ENCODE measurements at places on chromosomes 12 and 14.

DNA sequence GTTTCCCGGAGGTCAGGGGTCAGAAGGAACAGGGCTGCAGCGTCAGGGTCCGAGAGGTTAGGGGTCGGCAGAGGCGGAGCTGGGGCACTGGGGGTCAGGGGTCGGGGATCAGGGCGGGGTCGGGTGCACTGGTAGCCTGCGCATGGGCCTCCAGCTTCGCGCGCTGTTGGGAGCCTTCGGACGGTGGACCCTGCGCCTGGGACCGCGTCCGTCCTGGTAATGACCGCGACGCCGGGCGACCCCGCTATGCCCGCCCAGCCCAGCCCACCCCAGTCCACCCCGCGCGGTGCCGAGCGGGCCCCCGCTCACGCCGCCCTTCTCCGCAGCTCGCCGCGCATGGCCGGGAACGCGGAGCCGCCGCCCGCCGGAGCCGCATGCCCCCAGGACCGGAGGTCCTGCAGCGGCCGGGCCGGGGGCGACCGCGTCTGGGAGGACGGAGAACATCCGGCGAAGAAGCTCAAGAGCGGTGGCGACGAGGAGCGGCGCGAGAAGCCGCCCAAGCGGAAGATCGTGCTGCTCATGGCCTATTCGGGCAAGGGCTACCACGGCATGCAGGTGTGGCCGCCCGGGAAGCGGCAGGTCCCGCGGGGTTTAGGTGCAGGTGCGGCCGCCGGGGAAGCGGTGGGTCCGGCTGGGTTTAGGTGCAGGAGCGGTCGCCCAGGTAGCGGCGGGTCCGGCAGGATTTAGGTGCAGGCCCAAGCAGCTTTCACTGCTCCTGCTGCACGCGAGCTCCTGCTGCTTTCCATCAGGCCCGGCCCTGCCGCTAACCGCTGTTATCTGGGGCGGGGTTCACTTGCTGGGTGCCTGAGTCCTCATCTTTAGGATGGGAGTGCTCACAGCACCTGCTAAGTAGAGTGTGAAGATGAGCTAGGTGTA, 743 bp downstream of the PUS1 start:
- no peak for DNase-seq

GRCh38 chr12:27332714-27333402, at the start of gene BMAL2:
Gene BMAL2, plus strand, starts transcription at chr12:27332836. Its CDS starts 237 bp downstream, at chr12:27333073.
- no peak for DNase-seq

DNA sequence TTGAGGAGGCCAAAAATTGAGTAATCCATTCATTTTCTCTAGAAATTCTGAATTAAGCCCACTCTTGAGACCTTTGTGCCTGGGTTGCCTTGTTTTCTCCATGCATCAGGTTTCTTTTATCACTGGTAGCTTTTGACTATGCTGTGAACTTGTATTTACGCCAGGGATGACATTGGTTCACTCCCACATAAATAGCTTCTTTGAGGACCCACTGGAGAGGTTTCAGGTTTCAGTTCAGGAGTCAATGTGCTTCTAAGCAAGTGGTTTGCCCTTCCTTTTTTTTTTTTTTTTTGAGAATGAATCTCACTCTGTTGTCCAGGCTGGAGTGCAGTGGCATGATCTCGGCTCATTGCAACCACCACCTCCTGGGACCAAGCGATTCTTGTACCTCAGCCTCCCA, 10.2 kb upstream of the SLC17A8 start:
- no peak for DNase-seq

- DNase-seq, result no peak
These were observed 6.7 kb downstream of the BTBD6 start for GRCh38 chr14:105255021-105255507.

- no peak for DNase-seq
These were observed 483.6 kb upstream of the RGS6 start for GRCh38 chr14:71448431-71449315.

GRCh38 chr12:94380507-94380906, 79.2 kb downstream of the CEP83 start:
- DNase-seq, result no peak

DNA sequence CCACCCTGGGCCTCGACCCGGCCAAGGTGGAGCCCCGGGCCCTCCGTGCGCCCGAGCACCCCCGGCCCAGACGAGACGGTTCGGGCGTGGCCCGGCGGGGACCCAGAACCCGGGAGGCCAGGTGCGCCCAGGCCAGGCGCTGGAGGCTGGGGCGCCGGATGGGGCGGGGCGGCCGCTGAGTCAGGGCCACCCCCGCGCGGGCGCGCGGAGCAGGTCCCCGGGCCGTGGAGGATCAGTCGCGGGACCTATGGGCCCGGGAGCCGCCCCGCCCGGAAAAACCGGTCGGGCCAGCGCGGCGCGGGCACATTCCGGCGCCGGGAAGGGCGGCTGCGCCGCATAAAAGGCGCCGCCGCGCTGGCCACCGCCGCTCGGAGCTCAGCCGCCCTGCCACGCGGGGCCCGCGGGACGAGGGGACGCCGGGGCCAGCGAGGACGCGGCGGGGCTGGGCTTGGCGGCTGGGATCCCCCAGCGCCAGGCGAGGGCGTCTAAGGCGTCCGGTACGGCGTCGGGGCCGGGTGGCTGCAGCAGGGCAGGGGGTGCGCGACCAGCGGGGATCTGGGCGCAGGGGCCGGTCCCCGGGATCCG, 21.5 kb upstream of the KIF26A start:
- no peak for DNase-seq

GRCh38 chr12:29157486-29157946, 8.4 kb downstream of the FAR2 start:
- no peak for DNase-seq

DNA sequence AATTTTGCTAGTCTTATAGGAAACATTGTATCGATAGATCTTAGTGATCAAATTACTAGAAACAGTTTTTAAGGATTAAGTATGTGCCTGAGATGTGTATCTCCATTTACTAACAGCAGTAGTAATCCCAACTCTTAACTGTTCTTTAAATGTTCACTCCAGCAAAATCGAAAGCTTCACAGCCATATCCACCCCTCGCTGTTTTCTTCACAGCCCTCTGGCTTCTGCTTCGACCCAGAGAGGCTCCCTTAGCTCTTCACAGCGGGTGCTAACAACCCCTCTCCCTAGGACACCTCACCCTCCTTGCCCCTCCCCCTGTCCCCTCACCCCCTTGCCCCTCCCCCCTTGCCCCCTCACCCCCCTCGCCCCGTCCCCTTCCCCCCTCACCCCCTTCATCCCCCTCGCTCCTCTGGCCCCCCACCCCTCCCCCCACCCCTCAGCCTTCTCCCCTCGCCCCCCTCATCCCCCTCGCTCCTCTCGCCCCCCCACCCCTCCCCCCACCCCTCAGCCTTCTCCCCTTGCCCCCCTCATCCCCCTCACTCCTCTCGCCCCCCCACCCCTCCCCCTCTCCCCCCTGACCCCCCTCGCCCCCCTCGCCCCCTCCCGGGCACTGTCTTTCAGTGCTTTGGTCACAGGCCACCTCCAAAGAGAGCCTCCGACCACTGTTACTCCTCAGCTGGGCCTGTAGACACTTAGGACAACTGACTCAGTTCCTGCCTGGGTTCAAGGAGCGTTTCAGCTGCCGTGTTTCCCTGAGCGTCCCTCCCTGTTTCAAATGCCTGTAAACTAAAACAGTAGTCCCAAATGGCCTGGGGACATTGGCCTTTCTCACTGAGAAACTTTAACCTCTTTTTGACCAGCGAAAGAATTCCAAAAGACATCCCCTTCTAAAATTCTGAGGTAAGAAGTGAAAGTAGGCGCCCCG, 46.0 kb upstream of the DYNC1H1 start:
- DNase-seq, result no peak

GRCh38 chr12:100448656-100449055, 25.0 kb upstream of the NR1H4 start:
- DNase-seq, result no peak

- DNase-seq, result peak; percentile 37
These were observed 9.1 kb upstream of the NEMF start for GRCh38 chr14:49861699-49862088.

GRCh38 chr14:71533390-71533789, 398.8 kb upstream of the RGS6 start:
- no peak for DNase-seq

DNA sequence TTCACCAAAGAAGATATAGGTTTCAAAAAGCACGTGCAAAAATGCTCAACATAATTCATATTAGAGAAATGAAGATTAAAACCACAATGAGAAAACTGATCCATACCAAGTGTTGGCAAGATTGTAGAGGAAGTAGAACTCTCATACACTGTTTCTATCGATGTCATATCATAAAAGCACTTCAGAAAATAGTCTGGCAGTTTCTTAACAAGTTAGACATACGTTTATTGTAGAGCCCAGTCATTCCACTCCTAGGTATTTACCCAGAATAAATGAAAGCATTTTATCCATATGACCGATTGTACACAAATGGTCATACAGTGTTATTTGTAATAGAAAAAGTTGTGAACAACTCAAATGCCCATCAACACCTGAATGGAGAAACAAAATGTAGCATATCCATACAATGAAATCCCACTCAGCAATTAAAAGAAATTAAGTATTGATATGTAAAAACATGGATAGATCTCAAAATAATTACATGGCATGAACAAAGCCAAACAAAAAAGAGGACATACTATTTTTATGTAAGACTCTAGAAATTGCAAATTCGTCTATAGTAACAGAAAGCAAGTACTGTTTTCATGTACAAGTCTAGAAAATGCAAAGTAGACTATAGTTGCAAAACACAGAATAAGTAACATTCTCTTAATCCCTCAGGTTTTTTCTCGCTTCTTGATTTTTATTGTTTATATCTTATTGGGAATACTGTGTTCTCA, 41.0 kb downstream of the USP15 start:
- DNase-seq, result no peak
